ENCODE measurements at places on chromosomes 6 and 20.
A peak's percentile ranks its signal among the peaks of the same experiment; 100 is the strongest.

DNA sequence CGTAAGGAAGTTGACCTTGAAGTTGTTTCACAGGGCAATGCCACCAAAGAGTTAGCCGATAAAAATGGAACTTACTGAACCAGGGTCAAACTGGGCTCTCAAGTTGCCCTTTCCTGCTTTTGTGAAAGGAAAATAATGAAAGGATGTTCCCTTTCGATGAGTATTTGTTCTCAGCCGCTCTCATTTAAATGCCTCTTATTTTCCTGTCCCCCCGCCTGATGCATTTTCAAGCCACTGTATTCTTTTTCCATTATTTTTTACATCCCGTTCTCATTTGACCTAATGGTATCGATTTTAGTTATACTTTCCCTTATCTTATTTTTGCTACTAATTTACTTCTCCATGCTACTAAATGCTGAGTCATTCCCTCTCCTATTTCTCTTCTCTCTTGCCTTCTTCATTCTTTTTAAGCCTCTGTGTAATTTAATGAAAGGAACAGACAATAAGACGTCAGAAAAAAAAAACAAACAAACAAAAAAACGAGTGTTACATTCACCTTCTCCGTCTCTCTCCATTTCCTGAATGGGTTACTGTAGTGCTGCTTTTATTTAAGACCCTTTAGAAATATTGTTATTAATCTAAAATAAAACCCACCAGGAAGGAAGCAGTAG is 655 bp upstream of the NDUFAF4 start:
- no peak for DNase-seq

- DNase-seq = no peak
These were observed 7.5 kb upstream of the HRH3 start for GRCh38 chr20:62227591-62227976.

- DNase-seq = no peak
These were observed 11.8 kb downstream of the FAM110A start for GRCh38 chr20:845226-845868.

- DNase-seq = no peak
These were observed 38.3 kb downstream of the BCL2L1 start for GRCh38 chr20:31684153-31685015.

- DNase-seq = no peak
These were observed 305.4 kb downstream of the LAMA2 start for GRCh38 chr6:129188306-129188705.

- DNase-seq = no peak
These were observed 81.1 kb upstream of the GPR6 start for GRCh38 chr6:109897025-109897424.

- DNase-seq = no peak
These were observed 68.1 kb upstream of the TXNDC5 start for GRCh38 chr6:7978736-7979135.

- no peak for DNase-seq
These were observed 20.0 kb downstream of the PREX1 start for GRCh38 chr20:48807586-48808381.

GRCh38 chr6:168370310-168370991 is 50.9 kb upstream of the DACT2 start:
- DNase-seq = peak; percentile 60

GRCh38 chr20:36331209-36331608 is 25.1 kb downstream of the DLGAP4 start:
- DNase-seq = no peak

DNA sequence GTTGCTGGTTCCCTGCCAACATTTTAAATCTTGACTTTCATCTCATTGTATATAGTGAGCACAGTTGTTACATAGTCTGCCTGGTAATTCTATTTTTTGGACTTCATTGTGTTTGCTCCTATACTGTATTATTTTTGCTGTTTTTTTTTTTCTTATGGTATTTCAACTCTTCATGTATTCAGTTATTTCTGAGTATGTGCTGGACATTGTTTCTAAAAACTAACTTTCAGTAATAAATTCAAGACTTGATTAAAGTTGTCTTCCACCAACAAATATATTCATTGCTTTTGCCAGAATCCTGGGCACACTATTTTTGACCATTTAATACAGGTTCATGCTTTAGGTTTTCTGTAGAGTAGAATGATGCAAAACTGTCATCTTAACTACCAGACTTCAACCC is 698.3 kb downstream of the MAFB start:
- no peak for DNase-seq

DNA sequence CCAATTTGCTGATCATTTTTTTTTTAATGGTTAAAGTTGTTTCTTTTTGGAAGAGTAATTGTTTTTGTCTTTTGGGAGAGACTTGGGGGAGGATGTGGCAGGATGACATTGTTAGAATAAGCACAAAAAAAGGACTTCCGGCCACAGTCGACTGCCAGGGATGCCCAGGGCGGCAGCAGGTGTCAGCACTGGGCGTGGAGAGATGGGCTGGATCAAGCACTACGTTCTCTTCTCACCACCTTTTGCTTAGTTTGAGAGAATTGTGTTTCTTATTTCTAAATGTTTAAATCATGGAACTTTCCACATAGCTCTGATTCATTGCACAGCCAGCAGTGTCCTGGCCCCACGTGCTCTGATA is 104.6 kb upstream of the FRMD1 start:
- DNase-seq = no peak

GRCh38 chr20:53422039-53422438 is 171.6 kb downstream of the ZNF217 start:
- DNase-seq = no peak

- peak; percentile 59 for DNase-seq
These were observed 31.7 kb upstream of the CCN5 start for GRCh38 chr20:44683263-44684046.

GRCh38 chr20:16263582-16263981 is 309.7 kb downstream of the KIF16B start:
- no peak for DNase-seq

DNA sequence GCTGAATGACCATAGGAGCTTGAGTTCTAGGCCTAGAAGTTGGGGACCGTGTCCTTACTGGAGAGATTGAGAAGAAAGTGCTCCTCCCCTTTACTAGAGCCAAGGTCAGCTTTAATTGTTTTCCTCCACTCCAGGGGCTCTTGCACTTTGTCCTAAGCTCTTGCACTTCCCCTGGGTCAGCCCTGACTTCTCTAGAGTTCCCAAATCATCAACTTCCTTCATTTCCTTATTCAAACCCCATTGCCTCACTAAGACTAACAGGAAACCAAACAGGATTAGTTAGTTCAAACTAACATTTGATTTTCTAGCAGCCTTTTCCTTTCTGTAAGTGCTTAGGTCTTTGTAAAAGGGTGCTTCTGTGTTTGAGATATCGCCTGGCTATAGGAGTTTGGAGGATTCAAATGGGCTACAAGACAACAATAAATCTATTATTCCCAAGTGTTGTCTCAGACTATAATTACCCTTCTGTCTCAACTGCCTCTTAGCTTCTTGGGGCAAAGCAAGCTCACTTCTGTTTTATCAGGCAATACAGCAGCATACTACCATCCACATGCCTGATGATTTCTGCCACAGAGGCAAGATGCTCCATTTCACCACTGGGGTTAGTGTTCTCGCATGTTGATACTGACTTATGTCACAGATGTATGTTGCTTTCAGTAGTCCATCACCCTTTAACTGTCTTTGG is 12.8 kb upstream of the DTNBP1 start:
- DNase-seq = no peak

GRCh38 chr6:149840345-149841075 is 23.6 kb downstream of the LRP11 start:
- peak; percentile 43 for DNase-seq

GRCh38 chr6:138849791-138850190 is 53.9 kb downstream of the ECT2L start:
- no peak for DNase-seq

GRCh38 chr6:145073811-145074210 is 661.5 kb downstream of the EPM2A start:
- DNase-seq = no peak

- no peak for DNase-seq
These were observed 866.5 kb downstream of the KIF16B start for GRCh38 chr20:15706719-15707118.

- no peak for DNase-seq
These were observed 163.5 kb upstream of the GJE1 start for GRCh38 chr6:141969201-141969600.

- DNase-seq = no peak
These were observed 310.2 kb upstream of the AGPAT4 start for GRCh38 chr6:161584051-161584450.

DNA sequence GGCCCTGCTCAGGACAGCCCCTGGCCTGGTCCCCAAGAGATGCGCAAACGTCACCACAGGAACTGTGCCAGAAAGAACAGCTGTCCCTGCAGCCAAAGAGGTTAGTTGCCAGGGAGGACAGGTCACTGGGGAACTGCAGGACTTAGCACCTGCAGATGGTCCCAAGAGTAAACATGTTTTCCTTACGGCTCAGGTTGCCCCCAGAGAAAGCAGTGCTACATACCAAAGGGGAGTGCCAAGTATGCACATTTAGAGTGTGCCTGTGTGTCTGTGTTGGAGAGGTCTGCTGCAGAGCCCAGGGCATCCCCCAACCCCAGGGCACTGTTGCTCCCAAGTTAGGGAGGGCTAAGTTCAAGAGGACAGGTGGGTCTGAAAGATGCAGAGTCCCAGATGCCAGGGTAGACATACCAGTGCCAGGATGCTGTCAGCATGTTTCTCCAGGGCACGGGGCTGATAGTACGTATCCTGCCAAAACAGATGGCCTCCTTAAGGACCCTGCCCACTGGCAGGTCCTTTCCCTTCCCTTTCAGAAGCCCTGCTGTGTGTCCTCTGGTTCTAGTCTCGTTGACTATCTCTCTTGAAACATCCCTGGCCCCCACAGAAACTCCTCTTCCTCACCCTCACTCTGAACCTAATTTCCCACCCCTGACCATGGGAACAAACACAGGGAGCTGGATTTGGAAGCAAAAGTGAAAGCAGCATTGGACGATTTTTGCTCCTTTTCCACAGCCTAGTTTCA is 1.3 kb downstream of the ABHD16A start:
- DNase-seq = no peak

DNA sequence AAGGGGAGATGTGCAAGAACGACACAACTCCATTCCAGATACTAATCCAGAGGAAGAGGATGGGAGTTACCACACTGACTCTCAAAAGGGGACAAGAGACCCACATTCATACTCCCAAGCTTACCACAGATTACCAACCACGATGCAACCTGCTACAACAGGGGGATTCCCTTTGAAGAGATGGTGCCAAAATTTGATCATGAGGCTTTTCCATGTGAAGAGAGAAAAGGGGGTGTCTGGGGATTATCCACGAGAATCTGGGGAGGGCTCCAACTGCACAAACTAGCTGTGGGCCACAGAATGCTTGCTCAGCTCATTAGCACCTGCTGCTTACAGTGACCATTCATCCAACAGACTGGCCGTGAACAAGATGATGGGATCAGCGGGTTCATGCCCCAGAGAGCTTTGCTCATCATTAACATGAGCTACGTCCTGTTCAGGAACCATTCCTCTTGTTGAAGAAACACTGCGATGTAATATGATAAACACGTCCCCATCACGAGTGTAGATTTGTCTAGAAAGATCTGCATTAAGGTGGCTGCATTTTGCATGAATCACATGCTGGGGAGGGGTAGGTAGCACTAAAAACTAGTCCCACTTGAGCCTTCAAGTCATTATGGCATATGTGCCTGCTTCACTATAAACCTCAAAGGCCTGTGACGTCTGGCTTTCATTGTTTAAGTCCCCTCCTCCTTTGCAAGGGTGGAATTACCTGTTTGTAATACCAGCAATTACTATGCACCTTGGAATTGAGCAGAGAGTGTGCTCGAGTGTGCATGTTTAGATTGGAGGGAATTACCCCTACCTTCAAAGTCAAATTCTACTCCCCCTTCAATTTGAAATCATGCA is 4.0 kb downstream of the PLAGL2 start:
- peak; percentile 63 for DNase-seq

GRCh38 chr20:19583532-19584175 is 174.4 kb upstream of the RIN2 start:
- peak; percentile 58 for DNase-seq

DNA sequence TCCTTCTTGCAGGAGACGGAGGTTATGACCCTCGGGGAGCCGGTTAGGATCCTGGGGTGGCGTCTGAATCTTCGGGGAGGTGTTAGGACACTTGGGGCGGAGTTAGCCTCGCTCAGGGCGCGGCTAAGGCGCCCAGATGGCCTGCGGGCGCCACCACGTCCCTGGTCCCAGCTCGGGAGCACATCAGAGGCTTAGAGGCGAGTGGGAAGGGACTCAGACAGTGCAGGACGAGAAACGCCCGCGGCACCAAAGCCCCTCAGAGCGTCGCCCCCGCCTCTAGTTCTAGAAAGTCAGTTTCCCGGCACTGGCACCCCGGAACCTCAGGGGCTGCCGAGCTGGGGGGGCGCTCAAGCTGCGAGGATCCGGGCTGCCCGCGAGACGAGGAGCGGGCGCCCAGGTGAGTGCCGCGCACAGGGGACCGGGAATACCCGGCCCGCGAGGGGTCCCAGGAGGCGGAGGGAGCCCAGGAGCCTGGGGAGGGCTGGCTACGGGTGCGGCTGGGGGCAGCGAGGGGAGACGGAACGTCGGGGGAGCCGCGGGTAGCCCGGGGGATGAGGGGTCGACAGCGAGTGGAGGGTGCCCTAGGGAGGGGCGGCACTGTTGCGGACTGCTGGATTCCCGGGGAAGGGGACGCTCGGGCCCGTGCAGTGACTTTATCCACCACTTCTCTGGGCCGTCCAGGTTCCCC is at the start of gene HCK:
HCK (plus strand) TSS at position 153 of the 688 bp plus-strand sequence.
- DNase-seq = no peak

GRCh38 chr6:147126618-147127022 is 77.6 kb upstream of the STXBP5 start:
- DNase-seq = no peak

DNA sequence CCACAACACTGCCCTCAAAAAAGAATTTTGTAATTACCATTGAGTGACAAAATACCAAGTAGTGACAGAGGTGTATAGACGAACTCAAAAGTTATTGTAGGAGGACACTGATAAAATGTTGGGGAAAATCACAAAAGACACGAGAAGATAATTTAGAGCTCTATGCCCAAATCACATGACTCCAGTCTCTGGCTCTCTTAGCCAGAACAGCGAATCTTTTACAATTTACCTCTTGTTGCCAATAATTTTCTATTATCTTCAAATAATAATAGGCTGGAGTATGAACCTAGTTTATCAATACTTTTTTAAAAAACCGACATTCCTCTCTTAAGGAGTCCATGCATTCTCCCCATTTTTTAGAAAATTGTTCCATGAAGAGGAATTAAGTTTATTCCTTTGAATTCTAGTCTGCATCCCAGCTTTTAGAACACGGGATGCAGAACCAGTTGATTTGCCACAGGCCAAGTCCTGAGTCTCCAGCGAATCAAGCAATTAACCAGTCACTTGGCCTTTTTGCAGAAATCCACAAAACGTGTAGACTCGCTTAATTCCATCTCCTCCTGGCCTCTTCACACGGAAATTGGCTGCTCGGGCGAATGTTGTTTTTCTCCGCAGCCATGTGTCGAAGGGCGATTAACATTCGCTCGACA is 507 bp upstream of the RIPPLY2 start:
- DNase-seq = no peak

DNA sequence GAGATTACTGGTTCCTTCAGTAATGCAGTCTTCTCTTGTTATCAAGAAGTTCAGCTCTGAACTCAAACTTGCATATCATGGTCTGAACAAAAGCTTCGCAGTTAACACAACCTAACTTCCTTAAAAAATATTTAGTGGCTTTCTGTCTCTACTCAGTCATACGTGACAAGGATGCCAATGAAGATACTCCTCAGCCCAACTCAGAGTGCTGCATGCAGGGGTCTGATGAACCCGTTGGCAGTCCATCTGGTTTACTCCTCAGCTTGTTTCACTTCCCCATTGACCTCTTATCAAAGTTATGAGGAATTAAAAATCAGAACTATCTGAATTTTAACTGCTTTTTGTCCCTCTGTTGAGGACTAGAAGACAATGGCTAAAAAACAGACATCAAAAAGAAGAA is 56.6 kb upstream of the RIN2 start:
- DNase-seq = no peak
